ENCODE measurements at places on chromosomes 6 and 20.

DNA sequence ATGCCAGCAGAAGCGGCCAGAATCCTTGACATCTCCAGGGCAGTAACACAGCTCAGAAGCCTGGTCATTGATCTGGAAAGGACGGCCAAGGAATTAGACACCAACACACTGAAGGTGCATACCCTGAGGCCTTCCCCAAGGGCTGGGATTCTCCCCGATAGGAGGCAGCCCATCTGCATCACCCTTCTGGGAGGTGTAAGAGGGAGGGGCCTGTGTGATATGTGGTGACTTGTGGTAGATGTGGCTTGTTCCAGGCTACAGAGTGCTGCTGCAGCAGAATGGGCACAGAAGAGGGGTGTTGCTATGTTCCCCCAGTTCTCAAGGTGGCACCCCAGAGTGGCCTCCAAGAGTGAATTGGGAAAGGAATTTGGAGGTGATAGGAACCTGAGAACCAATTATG, 11.2 kb downstream of the TRIM40 start:
- no peak for DNase-seq

DNA sequence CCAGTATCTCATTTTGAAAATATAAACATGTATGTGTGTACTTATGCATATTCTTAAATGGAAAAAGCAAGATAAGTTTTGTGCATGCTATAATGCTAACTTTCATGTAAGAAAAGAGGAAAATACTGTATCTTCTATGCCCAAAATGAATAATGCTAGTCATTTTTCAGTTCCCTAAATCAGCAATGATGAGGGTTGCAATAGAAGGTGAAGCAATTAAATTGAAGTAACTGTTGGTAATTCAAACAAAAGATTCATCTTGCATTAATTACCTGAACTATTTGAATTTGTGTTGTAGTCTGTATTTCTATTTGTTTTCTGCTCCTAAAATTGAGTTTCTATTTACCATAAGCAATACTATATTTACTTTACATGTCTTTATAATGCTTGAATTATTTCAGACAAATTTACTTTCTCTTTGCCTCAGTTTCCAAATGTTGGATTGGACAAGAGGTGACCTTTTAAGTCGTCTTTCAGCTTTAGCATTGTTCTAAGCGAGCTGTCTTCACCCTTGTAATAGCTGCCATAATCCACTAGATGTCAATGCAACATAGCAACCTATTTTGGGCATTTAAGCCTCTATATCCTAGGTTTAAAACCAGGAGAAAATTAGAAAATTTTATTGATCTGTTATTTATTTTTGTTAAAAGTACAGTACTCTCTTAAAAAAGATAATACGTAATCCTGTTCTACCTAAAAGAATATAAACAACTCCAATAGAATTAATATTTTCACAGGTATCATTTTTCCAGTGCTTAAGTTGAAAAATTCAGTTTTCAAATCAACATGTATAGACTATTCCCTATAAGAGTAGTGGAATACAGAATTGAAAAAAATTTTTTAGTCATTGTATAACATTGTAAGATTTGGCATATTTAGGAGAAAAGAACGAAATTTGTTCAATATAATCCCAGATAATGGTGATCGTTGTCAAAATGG, 52.3 kb upstream of the IFNGR1 start:
- no peak for DNase-seq

DNA sequence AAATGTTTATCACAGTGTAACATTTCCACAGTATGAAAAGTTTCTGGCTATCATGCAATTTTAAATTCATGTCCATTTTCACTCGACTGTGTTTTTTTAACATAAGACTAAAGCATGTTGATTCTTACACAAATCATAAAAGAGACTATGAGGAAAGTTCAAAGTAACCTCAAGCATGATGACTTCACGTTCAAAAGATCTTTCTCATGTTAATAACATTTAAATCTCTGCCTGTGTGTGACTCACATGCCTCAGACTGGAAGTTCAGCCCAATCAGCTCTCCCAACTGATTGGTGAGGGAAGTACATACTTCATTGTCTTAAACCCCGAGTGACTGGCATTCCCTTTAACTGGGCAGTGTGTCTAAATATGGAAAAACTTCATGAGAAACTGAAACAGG, 37.4 kb downstream of the ATXN1 start:
- DNase-seq: no peak

DNA sequence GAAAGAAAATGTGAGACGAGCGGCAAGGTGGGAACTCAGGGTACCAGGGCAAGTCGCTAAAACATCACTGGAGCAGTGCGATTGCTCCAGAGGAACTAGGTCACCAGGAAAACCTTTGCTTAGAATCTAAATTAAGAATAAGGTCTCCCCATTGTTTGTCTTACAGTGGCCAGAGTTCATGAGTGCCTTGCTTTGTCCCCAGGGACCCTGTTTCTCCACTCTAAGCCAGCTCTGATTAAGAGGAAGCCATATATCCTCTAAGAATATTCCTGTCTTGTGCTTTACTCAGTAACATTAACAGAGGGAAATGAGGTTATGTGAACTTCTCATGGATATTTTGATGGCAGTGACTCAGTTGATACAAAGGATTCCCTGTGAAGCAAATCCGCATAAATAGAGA, 305.8 kb downstream of the CD83 start:
- no peak for DNase-seq

- DNase-seq: no peak
These were observed 465.2 kb downstream of the TFAP2B start for GRCh38 chr6:51283723-51284355.

DNA sequence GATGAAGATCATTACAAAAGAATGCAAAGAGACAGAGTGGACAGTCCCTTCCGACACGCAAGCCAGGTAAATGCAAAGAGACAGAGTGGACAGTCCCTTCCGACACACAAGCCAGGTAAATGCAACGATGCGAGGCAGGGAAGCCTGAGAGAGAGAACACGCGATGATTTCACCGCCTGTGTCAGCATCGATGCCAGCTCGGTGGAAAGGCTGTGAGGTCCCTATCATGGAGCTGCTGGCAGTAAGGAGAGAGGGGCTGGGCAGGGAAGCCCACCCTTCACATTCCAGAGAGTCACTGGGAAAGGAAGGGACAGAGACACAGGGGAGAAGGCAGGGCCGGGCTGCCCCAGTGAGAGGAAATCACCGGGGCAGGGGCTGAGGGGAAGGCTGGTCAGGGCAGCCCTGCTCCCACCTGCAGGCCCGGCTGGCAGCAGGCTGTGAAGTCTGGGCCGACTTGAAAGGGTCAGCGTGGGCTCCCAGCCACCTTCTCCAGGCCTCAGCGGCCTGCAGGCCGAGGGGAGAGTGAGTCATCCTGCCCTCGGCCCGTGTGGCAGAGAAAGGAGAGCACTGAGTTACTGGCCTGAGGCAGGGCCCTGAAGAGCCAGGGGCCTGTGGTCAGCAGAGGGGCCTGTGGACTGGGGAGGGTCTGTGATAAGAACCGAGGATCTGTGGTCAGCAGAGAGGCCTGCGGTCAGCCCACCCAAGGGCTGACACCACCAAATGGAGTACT, 80.4 kb downstream of the DACT2 start:
- no peak for DNase-seq
